ENCODE measurements at places on chromosomes 1 and 21.

GRCh38 chr1:108071601-108072000, 106.6 kb upstream of the VAV3 start:
- DNase-seq = no peak

GRCh38 chr1:204731509-204731908, 46.0 kb upstream of the LRRN2 start:
- DNase-seq = no peak

- DNase-seq = no peak
Observed at GRCh38 chr1:58932859-58933598, 149.2 kb upstream of the JUN start.

DNA sequence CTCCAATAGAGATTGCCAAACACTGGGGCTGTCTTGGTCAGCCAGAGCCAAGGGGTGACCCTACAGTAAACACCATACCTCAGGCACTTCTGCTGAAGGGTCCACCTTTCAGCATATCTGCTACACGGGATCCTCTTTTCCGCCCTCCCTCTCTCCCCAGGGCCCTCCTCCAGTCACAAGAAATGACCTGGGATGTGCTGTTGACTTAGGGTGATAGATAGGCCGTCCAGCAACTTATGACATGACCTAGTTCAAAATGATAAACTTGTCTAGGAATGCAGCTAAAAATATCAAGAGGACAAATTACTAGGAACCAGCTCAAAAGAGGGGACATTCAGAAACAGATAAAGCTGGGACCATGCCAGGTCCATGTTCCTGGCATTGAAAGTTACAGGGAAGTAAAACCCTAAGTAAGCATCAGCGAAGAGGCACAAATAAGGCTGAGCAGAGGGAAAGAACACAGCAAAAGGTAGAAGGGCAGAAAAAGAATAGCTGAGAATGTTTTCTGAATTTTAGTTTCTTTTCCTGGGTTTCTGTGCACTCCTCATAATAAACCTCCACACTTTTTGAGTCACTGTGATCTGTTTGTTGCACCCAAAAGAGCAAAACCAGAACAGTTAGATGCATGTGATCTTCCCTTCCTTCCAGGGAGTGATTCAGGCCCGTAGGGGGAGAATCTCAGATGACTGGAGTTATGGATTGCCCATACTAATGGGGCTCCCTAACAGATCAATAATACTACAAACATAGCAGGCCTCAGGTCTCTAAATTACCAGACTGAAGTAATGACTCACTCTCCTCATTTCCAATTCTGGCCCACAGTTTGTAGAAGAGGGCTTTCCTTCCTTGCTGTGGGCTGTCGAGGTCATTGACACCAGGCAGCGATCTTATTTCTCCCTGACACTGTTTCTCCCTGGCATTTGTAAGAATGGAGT, 48.9 kb upstream of the F3 start:
- DNase-seq = no peak

Measured in stimulated activated CD4-positive, alpha-beta T cell treated with anti-CD3 and anti-CD28 coated beads, Interleukin-4, amount 100 ng/mL, for 4 hours (primary cell).